ENCODE measurements at places on chromosomes 1 and 21.

DNA sequence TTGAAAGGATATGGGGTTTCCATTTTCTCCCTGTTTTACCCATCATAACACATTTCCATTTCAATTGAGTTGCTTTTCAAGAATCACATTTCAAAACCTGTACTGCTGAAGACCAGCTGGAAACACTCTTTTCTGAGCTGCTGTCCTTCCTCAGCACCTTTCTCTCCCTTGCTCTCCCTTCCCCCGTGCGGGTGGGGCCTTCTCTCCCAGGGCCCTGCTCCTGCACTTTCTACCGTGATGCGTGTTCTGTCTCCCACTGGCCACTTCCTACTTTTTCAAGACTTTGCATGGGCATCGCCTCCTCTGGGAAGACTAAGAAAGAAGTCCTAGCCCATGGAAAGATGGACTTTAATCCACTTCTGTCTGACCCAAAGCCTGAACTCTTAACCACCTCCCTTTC, 390.4 kb downstream of the PTPRU start:
- DNase-seq, result no peak

GRCh38 chr1:226603022-226603857, 54.7 kb downstream of the STUM start:
- peak; percentile 61 for DNase-seq

DNA sequence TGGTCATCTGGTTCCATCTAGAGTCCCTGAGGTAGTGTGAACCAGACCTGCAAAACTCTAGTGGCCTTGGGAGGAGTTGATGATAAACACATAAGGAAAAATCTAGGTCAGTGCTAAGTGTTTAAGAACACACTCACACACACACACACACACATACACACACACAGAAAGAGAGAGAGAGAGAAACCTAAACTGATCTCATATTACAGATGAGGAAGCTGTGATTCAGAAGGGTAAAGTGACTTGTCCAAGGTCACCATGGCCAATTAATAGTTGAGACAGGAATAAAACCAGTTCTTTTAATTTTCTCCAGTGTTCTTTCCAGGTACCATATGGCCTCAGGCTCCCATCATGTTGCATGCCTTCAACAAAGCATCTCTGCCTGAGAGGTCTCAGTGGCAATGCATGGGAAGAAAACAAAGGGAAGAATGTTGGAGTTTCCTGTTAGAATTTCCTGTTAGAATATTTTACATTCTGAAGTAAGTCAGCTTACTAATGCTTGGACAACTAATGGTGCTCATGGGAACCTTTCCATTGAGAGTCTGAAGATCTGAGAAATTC, 77.3 kb upstream of the TSPAN2 start:
- DNase-seq, result no peak

DNA sequence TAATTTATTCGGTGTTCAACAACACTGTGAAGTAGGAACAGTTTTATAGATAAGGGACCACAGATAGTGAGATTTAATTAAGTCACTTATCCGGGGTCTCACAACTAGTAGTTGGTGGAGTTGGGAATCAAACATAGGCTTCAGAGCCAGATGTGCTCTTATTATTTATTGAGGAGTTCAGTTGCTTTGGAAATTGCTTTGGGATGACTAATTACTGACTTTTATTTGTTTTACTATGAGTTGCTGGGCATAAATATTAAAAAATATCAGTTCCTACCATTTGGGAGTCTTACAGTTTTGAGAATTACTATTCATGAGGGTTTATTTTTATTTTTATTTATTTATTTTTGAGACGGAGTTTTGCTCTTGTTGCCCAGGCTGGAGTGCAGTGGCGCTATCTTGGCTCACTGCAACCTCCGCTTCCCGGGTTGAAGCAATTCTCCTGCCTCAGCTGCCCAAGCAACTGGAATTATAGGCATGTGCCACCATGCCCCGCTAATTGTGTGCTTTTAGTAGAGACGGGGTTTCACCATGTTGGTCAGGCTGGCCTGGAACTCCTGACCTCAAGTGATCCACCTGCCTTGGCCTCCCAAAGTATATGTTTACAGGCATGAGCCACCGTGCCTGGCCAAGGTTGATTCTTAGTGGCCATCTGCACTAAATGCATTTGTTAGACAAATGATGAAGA, 27.7 kb downstream of the THRAP3 start:
- DNase-seq, result no peak

DNA sequence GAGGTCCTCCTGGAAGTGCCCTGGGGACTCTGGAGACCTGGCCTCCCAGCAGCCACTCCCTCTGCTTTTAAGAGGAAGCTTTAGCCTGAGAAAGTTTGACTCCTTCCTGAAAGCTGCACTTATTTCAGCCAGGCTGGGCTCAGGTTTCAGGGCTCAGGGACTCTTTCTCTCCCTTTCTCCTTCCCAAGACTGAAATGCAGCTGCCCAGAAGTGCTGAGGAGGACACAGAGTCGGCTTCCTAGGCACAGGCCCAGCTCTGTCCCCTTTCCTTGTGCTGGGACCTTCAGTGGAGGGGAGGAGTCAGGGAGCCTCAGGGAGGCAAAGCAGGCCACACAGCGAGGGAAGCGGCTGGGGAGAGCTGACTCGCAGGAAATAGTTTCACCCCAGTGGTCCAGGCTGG, 137.3 kb downstream of the NAV1 start:
- DNase-seq, result peak; percentile 58

DNA sequence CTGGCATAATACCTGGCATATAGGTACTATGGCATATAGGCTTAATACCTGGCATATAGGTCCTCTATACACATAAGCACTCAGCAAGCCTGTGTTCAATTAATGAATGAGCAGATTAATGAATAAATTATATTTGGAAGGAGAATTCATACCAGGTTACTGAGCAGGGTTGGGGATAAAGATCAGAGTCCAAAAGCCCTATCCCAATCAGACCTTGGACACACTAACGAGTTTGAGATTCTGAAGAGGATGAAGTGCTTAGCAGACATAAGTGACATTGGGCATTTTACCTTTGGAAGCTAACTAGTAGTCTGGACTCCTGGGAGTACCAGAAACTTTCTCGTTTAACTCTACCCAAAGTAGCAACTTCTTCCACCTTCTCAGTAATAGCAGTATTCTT, 63.3 kb upstream of the ARHGAP29 start:
- DNase-seq, result no peak

GRCh38 chr1:185059950-185060571, 14.7 kb downstream of the RNF2 start:
- no peak for DNase-seq

DNA sequence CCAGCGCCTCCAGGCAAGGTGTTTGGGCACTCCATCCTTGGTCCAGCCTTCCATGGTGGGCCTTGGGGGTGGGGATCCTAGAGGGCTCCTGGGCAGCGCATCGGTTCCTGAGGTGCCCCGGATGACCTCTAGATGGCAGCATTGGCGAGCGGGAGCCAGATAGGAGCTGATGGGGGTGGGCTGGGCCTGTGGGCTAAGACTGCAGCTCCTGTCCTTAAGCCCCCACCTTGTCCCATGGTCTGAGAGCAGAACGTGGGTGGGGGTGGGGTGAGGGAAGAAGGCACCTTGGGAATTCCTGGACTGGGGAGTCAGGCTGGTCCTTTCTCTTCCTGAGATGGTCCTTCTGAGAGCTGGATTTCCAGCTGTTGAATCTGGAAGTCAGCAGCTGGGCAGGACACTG, 93.4 kb upstream of the CSF3R start:
- peak; percentile 66 for DNase-seq

GRCh38 chr1:78237364-78237916, 191.7 kb downstream of the GIPC2 start:
- no peak for DNase-seq

DNA sequence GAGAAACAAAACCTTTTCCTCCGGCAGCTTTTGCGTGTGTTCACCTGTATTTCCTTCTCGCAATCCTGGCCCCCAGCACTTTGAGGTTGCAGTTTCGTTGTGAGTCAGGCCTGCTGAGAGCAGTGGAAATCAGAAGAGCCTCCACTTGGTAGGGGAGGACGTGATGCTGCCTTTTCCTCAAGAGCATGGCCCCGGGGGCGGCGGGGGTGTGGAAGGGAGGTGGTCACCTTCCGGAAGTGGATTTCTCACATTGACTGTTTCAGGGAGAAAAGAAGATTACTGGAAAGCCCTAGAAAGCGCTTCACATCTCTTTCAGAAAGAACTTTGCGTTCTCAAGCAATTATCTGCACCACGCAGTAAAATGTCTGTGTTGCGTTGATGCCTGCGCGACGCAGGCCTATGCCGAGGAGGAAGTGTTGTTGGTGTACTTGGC, 12.2 kb upstream of the IL10 start:
- DNase-seq, result no peak
